ENCODE measurements at places on chromosomes 1 and 21.

DNA sequence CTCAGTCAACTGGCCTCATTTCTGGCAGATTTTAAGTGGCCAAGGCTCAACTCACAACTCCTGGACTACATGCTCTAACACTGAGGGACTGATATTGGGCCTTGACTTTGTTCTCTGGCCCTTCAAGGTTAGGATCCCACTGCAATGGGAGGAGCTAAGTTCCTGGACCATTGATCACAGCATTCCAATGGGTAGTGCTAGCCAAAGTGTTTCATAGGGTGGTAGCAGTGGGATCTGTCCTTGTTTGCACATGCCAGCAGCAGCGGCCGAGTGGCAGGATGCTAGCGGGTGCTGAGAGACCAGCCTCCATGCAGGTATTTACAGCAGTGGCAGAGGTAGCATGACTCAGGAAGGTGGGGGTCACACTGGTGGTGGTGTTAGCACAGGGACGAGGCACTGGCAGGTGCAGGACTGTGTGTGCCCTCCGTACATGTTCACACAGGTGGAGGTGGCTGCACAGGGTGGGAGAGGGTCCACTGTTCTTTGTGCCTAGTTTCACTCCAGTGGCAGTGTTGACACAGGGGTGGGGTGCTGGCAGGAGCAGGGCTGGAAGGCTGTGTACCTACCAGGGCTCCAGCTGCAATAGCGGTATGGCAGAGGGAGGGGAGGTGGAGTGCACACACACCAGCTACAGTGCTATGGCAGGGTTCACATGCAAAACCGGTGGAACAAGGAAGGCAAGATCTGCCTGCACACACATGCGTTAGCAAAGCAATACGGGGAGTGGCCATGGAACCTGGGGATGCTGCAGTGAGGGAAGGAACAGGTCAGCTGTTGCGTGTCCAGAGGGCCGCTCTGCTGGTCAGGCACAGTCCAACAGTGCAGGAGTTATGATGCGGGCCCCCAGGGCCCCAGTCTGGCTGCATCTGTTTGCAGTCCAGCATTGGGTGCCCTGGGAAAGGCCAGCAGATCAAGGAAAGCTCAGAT lies 51.7 kb downstream of the COL24A1 start:
- peak; percentile 66 for DNase-seq

DNA sequence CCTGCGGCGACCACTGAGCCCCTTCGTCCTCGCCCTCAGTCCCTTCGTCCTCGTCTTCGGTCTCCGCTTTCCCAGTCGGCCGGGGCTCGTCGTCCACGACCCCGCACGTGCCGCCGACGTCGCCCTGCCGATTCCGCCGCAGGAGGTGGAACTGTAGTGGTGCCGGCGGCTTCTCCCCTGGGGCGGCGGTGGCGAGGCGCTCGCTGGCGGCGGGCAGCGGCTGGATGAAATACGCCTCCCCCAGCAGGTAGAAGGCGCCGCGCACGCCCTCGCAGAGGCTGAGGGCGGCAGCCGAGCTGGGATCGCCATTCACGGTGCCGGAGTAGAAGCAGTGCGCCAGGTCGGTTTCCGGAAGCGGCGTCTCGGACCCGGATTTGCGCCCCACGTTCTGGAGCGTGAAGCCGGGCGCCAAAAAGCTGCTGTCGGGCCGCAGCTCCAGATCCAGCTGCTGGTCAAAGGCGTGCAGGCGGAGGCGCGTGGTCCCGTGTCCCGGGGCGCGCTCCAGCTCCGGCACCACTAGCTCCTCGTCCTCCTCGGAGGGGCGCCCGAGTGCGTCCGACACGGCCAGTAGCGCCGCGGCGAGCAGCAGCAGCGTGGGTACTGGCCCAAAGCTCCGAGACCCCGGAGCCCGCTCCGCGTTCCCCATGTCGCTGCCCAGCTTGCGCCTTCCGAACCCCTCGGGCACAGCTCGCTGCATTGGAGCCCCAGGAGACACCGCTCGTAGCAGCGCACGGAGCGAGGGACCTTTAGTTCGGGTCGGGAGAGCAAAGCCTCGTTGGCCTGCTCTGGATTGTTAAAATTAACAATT lies 747 bp downstream of the ADAMTS1 start:
- DNase-seq = no peak

- peak; percentile 62 for DNase-seq
Measured at GRCh38 chr1:54403808-54404261, 2.4 kb downstream of the SSBP3 start.

DNA sequence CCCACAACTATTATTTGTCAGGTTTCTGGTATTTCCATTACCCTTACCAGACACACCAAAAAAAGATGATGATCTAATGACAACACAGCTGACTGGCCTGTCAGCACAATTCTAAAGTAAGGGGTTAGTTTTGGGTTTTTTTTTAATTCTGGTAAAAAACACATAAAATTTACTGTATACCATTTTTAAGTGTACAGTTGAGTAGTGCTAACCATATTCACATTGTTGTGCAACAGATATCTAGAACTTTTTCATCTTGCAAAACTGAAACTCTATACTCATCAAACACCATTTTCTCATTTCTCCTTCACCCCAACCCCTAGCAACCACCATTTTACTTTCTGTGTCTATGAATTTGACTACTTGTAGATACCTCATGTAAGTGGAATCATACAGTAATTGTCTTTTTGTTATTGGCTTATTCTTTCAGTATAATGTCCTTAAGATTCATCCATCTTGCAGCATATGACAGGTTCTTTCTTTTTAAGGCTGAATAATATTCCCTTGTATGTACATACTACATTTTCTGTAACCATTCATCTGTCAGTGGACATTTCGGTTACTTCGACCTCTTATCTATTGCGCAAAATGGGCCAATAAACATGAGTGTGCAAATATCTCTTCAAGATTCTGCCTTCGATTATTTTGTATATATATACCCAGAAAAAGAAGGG lies 29.8 kb downstream of the ARNT start:
- DNase-seq = no peak

DNA sequence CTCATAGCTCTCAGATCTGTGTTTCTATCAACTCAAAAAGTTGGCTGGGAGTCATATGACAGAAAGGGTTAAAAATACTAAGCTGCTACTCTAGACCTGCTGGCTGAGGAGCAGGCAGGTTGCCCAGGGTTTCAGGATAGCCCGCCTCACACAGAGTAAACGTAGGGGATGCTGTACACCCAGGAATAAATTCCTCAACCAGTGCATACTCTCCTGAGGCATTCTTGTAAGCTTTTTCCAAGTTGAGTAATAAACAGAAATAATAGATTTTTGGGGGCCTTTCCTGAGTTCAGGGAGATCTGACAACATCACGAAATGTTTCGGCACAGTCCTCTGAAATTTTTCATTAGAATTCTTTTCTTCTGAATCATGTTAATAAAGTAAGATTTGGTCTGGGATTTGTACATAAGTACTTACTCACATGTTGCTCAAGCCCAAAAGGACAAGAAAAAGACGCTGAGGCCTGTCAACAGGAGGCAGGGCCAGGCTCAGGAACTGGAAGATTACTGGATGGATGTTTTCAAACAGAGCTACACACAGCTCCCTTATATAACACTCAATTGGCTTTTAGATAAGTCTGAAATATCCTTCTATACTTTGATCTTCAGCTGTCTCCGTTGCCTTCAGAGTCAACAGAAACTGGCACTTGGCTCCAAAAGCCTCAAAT lies 41.0 kb downstream of the TGFBR3 start:
- DNase-seq = peak; percentile 93

DNA sequence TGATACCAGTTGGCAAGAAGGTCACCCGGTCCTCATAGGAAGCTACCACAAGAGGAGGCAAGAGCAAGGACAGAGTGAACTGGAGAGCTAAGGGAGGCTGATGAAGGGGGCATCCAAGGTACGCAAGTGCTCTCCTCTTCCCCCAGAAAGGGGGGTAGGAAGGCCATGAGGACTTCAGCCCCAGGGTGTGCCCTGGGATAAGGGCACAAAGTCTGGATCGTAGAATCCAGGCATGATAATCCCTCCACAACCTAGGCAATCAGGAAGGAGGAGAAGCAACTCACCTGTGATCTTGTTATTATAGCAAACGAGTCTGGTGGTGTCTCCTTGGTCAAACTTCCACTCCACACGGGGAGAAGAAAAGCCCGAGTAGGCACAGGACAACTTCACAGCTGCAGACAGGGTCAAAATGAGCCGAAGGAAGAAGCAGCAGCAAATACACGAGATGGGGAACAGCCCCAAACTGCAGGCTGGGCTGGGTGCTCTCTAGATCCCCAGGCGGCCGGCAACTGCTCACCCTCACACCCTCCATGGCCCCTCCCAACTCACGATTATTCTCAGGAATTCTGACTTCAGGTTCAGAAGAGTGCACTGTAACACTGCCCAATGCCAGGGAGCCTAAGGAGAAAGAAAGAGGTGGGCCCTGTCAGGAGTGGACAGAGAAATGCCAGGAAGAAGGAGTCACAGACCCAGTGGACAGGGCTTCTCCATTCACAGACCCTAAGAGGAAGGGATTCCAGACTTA lies 20.0 kb downstream of the F11R start:
- no peak for DNase-seq

GRCh38 chr1:102219463-102219862 lies 222.7 kb upstream of the OLFM3 start:
- DNase-seq = no peak

- DNase-seq = peak; percentile 1
Measured at GRCh38 chr1:179586107-179586823, 5.4 kb upstream of the TDRD5 start.

GRCh38 chr1:61746813-61747212 lies 4.5 kb downstream of the PATJ start:
- DNase-seq = peak; percentile 30

GRCh38 chr1:178060789-178061556 lies 32.9 kb upstream of the RASAL2 start:
- peak; percentile 85 for DNase-seq

DNA sequence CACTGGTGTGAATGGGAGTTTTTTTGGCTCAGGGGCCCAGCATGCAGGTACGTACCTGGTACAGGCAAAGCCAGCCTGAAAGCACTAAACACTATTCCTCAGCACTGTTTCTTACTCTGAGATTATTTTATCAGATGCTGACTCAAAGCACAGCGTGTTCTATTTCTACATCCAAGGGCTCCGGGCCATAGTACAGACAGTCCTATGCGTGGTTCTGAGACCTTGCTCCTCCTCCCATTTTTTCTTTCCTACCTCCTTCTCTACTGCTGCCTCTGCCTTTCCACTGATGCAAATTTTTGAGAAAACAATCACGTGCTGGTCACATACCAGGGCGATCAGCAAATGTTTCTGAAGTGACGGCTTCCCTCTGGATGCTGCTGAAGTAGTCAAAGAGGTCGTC lies 36.3 kb downstream of the PDPN start:
- peak; percentile 78 for DNase-seq

DNA sequence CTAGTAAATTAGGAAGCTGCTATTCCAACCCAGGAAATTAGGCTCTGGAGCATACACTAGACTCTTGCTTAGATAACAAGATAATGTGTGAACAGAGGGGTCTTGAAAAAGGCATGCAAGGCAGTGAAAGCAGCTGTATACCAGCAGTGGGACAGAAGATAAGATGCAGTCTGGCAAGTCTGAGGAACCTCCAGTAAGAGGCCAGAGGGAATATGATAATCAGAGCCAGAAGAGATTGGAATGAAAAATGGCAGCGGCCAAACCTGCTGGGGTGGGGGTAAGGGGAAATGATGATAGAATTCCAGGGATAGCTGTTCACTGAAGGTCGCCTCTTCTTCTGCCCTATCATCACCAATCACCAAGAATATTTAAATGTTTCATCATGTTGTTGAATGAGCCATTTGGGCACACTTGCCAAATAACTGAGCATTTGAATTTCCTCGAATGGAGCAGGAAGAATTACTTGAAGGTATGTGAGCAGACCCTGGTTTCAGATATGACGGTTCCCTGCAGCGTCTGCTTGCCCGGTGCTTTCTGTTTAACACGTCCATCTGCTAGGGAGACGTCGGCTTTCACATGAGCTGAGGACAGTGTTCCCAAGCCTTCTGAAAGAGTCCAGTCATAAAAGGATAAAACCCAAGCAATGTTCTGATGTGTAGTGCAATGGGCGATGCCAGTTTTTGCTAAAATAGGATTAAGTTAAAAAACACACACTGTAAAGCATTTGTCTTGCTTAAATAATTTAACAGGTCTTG lies 173.3 kb downstream of the RWDD3 start:
- no peak for DNase-seq

DNA sequence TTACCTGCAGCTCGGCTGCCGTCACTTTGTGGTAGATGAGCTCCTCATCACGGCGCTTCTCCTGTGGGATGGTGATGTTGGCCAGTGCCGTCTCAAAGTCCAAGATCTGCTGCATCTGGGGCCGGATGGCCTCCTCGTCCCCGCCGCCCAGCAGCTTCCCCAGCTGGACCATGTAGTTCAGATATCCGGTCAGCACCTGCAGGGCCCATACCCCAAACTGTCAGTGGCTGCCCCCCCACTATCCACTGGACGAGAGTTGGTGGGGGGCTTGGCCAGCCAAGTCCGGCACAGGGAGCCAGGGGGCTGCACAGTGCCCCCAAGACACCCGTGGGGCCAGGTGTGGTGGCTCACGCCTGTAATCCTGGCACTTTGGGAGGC lies 34.3 kb downstream of the ECE1 start:
- DNase-seq = no peak

- DNase-seq = no peak
Measured at GRCh38 chr1:63914706-63915105, 140.9 kb downstream of the ROR1 start.

- DNase-seq = no peak
Measured at GRCh38 chr1:221187174-221187573, 307.9 kb downstream of the HLX start.

GRCh38 chr1:172351346-172351745 lies 69.1 kb upstream of the C1orf105 start:
- no peak for DNase-seq

DNA sequence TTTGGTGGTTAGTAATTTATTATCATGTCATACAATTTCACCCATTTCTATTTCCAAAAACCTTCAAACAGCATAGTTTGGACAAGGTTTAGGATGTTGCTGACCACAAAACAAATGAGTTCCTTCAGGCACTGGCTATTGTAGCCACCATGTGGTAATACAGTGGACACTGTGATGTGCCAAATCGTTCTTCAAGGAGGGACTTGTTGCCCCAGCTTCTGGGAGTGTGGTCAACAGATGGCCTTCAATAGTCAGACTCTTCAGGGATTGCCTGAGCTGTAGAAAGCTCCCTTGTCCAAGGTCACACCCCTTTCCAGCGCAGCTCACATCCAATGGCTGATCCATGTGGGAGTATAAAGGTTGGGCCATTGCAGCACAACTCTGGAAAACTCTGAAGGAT lies 2.6 kb downstream of the PDE4B start:
- no peak for DNase-seq

DNA sequence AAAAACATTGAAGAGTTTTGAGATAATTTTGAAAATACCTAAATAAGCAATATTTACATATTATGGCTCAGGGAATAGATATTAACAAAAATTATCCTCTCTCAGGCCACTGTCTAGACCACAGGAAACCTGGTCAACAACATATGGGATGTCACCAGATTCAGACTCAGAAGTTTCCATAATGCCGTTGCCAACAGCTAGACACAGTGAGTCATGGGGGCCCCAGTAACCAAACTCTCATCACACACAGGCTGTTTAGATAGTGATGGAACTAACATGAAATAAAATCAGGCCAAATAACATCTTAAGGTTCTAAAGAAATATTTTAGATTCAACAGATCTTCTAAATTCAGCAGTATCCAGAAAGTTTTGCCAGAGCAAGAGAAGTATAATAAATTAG lies 681.7 kb upstream of the ADAMTS5 start:
- peak; percentile 87 for DNase-seq

- no peak for DNase-seq
Measured at GRCh38 chr1:13674377-13674776, 25.6 kb upstream of the PRDM2 start.

GRCh38 chr1:48775831-48776392 lies 779 bp downstream of the BEND5 start:
- DNase-seq = no peak

Data from bronchial epithelial cell (primary cell).